Choroid plexus epithelial cell (primary cell): ENCODE measurements at places on chromosomes 16 and 17.
A peak's percentile ranks its signal among the peaks of the same experiment; 100 is the strongest.

- no peak for DNase-seq
Observed at GRCh38 chr17:77569846-77570564, 388.5 kb upstream of the TNRC6C start.

DNA sequence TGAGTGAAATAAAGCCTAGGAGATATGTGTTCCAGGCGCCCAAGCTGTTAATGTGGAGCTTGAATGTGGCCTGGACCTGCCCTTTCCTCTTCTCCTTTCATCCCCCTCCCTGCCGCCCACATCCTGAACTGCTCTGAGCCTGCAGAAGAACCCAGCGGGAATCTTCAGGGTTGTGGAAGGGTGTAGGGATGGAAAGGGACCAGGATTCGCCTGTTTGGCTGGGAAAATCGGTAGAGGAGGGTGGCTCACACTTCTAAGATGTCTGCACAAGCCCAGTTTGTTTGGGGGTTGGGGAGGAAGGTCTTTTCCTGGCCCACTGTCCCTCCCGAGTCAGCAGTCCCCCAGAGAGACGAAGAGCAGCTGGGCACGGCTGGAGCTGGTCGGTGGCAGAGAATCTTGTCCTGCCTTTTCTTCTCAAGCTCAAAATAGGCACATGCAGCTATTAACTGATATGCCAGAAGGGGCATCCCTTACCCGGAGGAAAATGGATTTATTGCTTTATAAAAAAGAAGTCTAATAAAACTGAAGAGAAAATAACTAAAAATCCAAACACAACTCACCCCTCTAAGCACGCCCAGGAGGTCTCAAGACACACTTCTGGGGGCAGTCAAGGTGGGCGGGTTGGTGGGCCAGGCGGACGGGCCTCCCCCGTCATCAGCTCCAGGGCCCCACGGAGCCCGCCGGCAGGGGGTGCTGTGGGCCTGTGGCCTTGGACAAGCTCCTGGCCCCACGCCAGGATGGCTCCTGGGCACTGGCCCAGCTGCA lies 11.5 kb upstream of the PITPNA start:
- DNase-seq = peak; percentile 82

GRCh38 chr17:692116-692515 lies 22.5 kb downstream of the VPS53 start:
- peak; percentile 57 for DNase-seq

GRCh38 chr16:56931271-56931891 lies 561 bp upstream of the HERPUD1 start:
- DNase-seq = no peak

GRCh38 chr17:282912-283882 lies 69.4 kb downstream of the RPH3AL start:
- no peak for DNase-seq

- DNase-seq = peak; percentile 92
Observed at GRCh38 chr17:81868674-81869220, 2.4 kb downstream of the ARHGDIA start.

DNA sequence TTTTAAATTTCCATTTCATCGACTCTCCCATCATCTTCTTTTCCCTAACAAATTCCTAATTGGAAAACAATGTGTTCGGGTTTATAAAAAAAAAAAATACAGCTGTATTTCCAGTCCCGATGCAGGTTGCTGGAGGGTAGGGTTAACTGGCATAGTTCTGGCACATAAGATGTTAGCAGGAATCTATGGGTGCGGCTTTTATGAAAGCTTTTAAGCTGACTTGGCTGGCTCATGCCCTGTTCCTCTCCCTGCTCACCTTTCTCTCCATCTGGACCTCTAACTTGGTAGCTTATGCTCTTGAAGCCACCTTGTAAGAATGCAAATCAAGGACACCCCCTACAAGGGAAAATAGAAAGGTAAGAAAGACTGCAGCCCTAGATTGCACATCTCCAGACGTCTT lies 33.2 kb upstream of the KCNJ2 start:
- DNase-seq = no peak

- DNase-seq = peak; percentile 18
Observed at GRCh38 chr16:57156351-57156703, 29.5 kb downstream of the PSME3IP1 start.

DNA sequence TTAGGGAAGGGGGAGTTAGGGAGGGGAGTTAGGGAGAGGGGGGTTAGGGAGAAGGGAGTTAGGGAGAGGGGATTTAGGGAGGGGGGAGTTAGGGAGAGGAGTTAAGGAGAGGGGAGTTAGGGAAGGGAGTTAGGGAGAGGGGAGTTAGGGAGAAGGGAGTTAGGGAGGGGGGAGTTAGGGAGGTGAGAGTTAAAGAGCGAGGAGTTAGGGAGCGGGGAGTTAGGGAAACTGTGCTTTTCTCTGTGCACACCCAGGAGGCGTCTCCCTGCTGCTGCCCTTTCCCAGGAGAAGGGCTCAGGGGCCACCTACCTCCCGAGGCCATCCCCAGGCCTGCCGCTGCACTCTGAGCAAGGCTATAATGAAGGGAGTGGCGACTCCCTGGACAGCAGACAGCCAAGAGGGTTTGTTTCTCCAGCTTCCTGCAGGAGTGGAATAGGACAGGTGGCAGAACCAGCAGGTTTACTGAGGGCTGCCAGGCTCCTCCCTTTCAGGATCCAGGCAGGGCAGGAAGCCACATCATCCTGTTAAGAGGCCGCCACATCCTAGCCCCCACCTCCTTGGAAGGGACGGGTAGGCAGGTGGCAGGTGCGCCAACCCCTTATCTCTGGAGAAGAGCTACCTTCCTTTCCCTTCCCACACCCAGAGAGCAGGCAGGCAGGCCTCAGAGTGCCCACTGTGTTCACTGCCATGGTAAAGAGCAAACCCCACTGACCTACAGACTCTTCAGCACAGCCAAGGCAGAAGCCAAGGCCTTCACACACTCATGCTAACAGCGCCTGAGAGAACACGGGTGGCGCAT lies 4.3 kb downstream of the CANT1 start:
- DNase-seq = no peak

- peak; percentile 6 for DNase-seq
Observed at GRCh38 chr17:17636272-17636885, 44.9 kb upstream of the PEMT start.

DNA sequence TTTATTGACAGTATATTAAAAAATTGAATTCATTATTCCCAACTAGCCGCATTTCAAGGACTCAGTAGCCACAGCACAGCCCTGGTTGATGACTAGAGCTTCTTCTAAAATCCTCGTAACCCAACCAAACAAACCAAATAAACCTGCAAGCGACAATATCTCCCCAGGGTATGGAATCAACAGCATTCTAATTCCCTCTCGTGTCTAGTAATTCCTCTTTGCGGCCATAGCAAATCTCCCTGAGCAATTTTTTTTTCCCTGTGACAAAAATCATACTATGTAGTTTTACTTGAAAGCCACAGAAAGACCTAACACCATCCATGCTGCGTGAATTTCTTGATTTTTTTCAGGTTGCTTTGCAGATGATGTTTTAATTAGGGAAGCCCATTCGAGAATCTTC lies 143.4 kb upstream of the MYOCD start:
- no peak for DNase-seq

- DNase-seq = peak; percentile 85
Observed at GRCh38 chr16:77885571-77886295, 97.4 kb downstream of the VAT1L start.

GRCh38 chr17:70969521-70970034 lies 800.2 kb downstream of the KCNJ2 start:
- DNase-seq = no peak

GRCh38 chr17:71413935-71414334 lies 706.9 kb upstream of the SOX9 start:
- DNase-seq = no peak
